ENCODE measurements at places on chromosomes 5 and 9.

- DNase-seq = no peak
Measured at GRCh38 chr5:42351956-42352355, 71.3 kb upstream of the GHR start.

GRCh38 chr5:83026516-83026915, 50.7 kb downstream of the TMEM167A start:
- no peak for DNase-seq

DNA sequence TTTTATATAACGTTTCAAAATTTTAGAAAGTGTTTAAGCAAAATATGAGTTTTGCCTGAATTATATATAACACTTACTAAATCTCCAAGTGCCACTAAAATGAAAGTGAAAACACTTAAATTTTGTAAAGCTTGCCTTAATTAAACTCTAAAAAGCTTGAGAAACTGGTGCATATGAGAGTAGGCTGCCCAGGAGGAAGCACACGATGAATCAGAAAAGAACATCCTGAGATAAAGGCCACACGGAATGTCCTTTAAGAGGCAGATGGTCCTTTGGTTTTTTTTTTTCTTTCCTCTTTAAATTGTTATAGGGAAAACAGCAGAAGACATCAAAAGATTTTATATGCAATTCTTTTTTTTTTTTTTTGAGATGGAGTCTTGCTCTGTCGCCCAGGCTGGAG, 60.3 kb downstream of the HABP4 start:
- DNase-seq = no peak

- no peak for DNase-seq
Measured at GRCh38 chr9:85416715-85417114, 325.0 kb downstream of the AGTPBP1 start.

DNA sequence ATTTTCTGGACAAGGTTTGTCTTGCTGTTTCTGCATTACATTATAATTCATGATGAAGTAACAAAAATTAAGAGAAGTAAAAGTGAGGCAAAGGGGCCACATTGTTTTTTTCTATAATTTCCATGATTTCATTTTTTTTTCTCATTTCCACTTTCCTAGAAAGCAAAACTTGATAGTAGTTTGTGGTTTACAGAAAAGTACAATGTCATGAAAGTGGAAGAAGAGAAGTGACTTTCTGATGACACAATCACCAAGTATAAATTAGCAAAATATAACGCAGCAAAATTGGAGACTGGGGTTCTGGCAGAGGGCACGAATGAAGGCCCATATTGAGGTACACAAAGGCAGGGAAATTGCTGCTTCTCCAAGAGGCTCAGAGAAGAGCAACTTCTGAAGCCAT, 5.0 kb upstream of the IFNA14 start:
- no peak for DNase-seq

- peak; percentile 30 for DNase-seq
Measured at GRCh38 chr5:112551419-112552032, 132.4 kb upstream of the EPB41L4A start.

GRCh38 chr5:160605266-160605665, 183.6 kb downstream of the PTTG1 start:
- DNase-seq = no peak

DNA sequence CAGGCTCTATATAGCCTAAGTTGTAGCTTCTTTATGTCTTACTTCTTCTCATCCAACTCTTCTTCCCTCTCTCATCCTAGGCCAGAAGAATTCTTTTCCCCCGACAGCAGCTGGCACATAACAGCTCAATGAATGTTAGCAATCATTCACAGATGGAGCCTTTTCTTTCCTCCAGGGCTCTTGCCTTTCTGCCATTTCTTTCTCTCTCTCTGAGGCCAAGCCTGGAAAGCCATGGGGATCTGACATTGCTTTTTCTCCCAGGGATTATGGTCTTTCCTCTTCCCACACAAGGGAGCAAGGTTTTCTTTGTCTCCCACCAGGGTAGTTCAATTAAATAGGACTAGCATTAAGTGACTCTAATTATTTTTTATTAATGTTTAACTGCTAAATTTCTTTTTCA, 20.5 kb downstream of the SMIM15 start:
- no peak for DNase-seq

- DNase-seq = no peak
Measured at GRCh38 chr9:95015569-95015968, 289.1 kb downstream of the AOPEP start.

DNA sequence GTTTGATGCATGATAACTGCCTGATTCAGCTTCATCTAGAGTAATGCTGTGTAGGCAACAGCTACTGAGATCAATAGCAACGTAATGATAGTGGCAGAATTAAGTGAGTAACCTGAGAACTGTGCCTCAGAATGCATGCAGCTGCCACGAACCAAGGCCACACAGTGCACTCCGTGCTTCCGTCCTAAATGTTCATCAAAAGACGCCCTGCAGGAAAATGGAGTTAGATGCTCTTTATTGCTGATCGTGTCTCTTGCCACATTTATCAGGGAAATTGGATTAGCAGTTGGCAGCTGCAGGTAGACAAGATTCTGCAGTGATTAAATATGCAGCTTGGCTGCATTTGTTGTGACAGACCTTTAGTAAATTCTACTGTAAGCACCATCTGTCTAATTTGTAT, 107.7 kb upstream of the TLX3 start:
- no peak for DNase-seq

DNA sequence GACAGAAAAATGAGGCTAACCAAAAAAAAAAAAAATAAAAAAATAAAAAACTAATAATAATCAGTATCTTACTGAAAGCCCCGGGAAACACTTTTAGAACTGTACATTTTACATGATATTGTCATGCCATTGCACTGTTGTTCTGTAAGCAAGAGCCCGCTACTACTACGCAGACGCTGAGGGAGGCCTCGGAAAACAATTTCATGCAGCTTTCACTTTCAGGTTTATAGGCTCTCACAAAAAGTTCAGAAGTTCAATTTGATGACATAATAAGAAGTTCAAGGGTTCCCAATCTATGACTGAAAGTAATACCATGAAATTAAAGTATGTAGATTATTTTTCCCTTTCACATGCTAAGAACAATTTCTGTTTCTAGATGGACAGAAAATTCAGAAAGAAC, 318.3 kb upstream of the ITGA1 start:
- DNase-seq = no peak

GRCh38 chr5:179244044-179244443, 101.2 kb downstream of the ADAMTS2 start:
- no peak for DNase-seq

- peak; percentile 6 for DNase-seq
Measured at GRCh38 chr9:37187713-37188439, 67.5 kb downstream of the ZCCHC7 start.

- no peak for DNase-seq
Measured at GRCh38 chr5:74546796-74547195, 93.7 kb downstream of the ENC1 start.

DNA sequence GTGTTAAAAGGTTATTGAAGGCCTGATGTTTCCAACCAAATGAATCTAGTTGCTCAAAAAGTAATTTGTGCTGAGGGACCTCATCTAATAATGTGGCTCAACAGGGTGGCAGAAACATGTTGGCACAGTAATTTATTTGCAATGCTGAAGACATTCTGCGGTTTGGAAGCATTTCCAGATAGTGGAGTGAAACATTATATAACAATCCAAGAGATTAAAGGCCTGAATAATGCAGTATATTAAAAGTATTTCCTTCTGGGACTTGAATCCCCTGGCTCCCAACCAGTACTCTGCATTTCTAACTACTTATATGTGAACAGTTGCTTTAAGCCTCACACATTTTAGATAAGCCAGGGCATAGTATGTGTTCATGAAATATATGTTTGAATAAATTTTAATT, 25.9 kb upstream of the ALDH1A1 start:
- no peak for DNase-seq

- DNase-seq = no peak
Measured at GRCh38 chr5:169272111-169272510, 28.8 kb downstream of the SLIT3 start.

GRCh38 chr5:148333262-148333849, 2.0 kb upstream of the SPINK9 start:
- DNase-seq = no peak

DNA sequence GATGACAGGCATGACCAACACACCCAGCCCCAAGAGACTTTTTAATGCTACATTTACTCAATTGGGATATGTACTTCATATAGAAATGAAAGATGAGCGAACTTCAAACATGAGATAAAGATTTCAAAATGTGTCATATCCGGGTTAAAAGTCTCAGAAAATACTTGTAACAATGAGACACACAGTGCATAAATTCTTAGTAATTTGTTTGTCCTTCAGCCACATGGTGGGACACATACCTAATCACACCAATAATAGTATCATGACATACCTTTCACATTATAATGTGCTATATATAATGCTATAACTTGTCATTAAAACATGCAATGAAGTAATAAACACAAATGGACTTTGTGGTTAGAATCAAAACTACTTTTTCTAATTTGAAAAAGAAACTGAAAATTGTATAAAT, 204.7 kb upstream of the RFX3 start:
- no peak for DNase-seq

- DNase-seq = no peak
Measured at GRCh38 chr5:116466727-116467464, 107.7 kb downstream of the SEMA6A start.

GRCh38 chr5:27742805-27743204, 704.4 kb upstream of the CDH9 start:
- DNase-seq = no peak

DNA sequence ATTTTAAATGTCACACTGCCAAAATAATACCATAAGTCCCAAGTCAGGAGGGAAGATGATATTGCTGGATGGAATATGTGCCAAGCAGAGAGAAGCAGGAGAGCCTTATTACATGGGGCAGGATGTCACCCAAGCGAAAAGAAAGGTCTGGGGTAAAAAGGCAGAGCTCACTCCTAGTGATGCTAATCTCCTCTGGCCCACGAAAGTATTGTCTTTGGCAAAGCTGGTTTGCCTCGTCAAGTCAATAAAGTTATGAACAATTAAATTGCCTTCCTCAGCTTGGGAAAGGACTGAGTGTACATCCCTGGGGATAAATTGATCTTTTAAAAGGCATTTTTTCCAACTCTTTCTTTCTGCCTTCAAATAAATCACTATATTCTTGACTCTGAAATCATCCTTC, 220.6 kb downstream of the DMAC1 start:
- no peak for DNase-seq

DNA sequence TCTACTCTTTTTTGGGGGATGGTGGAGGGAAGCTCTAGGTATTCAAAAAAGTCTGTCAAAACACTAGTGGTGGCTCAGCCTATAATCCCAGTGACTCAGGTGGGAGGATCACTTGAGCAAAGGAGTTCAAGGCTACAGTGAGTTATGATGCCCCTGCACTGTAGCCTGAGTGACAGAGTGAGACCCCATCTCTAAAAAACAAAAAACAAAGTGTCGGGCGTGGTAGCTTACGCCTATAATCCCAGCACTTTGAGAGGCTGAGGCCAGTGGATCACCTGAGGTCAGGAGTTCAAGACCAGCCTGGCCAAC, 15.8 kb upstream of the SLC35D2 start:
- DNase-seq = no peak

- DNase-seq = no peak
Measured at GRCh38 chr5:163439092-163439425, 1.7 kb downstream of the CCNG1 start.

DNA sequence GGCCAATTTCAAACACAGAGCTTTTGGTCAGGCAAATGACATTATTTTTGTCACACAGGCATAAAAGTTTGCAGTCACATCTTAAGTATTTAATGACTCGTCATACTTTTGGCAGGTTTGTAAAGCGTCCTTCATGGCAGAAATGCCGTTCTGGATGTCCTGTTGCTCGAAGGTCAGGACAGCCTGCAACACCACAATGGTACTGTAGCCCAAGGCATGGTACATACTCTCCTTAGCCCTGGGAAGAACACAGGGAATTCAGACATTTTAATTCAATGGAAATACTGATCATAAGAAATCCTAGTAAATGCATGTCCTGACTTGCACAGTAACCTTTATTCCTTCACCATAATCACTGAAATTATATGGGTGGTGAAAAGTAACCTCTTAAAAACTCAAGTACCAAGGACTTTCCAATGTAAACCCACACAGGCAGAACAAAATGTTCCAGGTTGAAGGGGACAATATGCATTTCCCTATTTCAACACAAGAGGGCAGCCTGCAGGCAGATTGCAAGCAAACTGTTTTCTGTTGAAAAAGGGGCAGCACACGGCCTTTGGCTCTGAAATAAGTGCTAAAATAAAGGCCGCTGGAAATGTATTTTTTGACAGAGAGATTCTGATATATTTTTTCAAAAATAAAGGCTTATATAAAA, 95.7 kb downstream of the TTC39B start:
- peak; percentile 52 for DNase-seq

DNA sequence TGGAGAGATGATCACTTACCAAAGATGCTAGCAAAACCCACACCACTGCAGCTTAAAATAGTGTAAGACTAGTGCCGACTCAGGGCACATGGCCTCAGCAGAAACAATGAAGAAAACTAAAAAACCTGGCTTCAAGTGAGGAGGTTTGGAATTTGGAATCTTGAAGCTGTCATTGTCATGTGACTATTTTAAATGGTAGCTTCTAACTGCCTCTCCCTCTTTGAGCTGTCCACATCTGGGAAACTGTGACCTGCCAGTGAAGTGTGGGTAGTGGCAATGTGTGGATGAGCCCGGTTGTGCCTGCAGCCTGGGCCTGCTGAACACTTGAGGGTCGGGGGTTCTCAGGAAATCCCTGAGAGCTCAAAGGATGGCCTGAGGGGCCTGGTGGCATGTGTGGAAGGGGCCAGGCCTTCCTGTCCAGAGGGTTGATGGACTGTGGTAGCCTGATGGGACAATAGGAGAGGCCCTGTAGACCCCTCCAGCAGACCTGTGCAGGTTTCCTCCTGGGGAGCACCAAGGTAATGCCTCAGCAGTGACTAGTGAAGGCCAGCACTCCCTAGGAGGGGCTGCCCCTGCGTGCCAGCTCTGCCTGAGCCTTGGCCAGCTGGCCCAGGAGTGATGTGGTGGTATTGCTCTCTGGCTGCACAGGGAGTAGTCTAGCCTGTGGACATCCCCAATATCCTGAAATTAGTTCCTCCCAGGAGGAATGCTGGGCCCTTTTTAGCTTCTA, 13.6 kb downstream of the USP20 start:
- no peak for DNase-seq

- DNase-seq = no peak
Measured at GRCh38 chr9:89375191-89375760, 57.0 kb downstream of the SECISBP2 start.

Data from stimulated activated CD4-positive, alpha-beta T cell treated with anti-CD3 and anti-CD28 coated beads, Interleukin-2, amount 100 ng/mL, for 24 hours (primary cell).